ENCODE measurements at places on chromosomes 5 and 9. TPM values are rescaled to one million over a fixed set of nuclear protein-coding genes. Genes with fewer than 3 reads are reported as not detected.

Gene TMEM252
- not detected for total RNA-seq

Gene PCDHAC2
- 33.5 TPM for total RNA-seq

Gene CCDC183
- total RNA-seq: 2.8 TPM

Gene PLCXD3
- 6.4 TPM for total RNA-seq

Gene QRFP
- not detected for total RNA-seq

Data from occipital lobe (tissue), 3 donors.